ENCODE measurements at places on chromosomes 12 and 14.

DNA sequence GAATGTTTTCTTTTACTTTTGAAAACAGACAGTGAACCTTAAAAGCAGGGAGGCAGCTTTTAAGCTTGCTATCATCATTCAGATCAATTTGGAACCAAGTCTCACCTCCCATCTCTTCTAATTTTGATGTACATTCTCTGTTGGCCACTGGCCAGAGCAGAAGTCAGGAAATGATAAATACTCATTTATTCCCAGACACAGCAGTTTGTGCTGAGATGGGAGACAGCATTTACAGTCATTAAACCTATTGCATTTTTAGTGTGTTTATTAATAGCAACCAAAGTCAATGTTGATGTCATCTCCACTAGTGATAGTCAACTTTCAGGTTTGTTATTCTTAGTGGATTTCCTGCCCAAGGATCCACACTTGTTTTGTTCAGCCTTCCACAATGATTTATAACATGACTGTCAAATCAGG, 320.0 kb upstream of the ATP2B1 start:
- no peak for DNase-seq

- DNase-seq = no peak
Observed at GRCh38 chr12:82082501-82082900, 275.7 kb downstream of the CCDC59 start.

GRCh38 chr14:90924621-90925340, 108.6 kb upstream of the TTC7B start:
- no peak for DNase-seq

DNA sequence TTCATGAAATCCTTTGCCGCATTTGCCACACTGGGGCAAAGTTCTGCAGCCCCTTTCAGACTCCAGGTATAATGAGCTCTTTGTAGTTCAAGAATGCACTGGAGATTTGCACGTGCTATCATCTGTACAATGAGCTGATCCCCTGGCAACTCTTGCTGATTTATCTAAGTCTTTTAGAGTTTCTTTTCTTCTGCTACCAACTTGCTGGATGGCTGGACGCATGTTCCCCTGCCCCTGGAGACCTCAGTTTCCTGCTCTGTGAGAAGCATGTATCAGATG, 103.2 kb downstream of the CMKLR1 start:
- no peak for DNase-seq

DNA sequence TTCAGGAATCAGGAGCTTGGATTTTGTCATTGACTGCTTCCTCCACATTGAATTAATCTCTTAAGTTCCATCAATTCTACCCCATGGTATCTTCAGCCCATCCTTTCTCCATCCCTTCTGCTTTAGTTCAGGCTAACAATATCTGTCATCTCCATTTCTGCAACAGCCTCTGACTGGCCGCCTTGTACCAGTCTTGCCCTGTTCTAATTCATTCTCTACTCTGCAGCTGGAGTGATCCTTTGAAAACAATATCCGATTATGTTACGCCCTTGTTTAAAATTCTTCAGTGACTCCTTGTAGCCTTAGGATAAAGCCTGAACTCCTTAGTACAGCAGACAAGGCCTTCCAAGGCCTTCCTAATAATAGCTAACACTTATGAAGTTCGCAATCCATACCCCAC, 170.2 kb downstream of the ETV6 start:
- no peak for DNase-seq

DNA sequence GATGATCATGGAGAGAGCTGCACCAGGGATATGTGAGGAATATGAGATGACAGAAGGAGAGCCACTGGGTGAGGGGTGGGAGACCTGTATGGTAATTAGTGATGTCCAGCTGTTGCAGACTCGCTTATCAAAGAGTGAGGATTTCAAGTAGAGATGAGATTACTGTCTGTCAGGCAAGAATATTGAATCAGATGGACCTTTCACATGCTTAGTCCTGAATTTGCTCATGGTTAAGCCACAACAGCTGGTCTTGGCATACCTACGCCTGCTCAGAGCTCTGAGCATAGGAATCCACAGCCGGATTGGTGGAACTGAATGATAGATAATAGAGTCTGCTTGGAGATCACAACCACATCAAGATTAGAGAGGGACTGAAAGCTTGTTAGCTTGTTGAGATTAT, 115.2 kb upstream of the ARHGAP5 start:
- DNase-seq = no peak

GRCh38 chr12:23113781-23114180, 488.8 kb downstream of the ETNK1 start:
- DNase-seq = no peak

DNA sequence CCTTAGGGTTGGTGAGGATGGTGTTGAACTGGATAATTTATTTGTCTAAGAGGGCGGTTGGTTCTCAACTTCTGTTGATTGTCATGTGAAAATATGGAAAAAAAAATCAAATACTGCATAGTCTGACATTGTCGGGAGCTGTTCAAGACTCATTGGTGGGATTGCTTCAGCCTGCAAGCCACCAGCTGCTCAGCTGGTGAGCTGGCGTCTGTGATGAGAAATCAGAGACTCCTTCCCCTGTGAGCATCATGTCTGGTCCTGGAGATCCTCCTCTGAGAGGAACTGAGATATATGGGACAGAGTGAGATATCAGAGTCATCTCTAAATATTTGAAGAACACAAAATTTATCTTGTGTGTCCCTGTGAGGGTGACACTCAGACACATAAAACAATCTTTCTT, 49.9 kb downstream of the TRIM9 start:
- DNase-seq = no peak

- no peak for DNase-seq
Observed at GRCh38 chr12:47819138-47819895, 386 bp downstream of the HDAC7 start.

DNA sequence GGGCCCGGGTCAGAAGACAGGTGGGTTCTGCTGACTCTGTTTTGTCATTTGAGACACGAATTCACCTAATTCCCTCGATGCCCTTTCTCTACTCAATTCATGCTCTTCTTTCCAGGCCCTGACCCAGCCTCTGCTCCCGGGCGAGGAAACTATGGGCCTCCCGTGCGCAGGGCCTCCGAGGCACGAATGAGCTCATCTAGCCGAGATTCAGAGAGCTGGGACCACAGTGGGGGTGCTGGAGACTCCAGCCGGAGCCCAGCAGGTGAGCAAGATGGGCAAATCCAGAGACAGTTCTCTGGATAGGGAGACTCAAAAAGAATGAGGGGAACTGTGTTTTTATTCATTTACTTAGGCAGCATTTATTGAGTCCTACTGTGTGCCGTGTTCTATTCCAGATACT, 37.0 kb upstream of the OAS1 start:
- DNase-seq = no peak

DNA sequence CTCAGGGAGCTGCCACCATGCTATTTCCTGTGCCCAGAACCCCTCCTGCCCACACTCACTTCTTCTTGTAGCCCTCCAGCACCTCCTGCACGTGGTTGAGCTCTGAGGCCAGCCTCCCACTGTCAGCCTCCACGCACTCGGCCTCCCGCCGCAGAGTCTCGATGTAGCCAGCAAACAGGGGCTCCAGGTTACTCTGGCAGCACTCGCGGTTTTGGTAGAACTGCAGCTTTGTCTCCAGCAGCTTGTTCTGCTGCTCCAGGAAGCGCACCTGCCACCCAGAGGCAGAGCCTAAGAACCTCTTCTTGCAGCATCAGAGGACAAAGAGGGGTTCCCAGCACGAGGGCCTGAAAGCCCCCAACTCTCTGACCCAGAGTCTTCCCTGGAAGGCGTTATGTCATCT, 2.1 kb downstream of the KRT83 start:
- no peak for DNase-seq

DNA sequence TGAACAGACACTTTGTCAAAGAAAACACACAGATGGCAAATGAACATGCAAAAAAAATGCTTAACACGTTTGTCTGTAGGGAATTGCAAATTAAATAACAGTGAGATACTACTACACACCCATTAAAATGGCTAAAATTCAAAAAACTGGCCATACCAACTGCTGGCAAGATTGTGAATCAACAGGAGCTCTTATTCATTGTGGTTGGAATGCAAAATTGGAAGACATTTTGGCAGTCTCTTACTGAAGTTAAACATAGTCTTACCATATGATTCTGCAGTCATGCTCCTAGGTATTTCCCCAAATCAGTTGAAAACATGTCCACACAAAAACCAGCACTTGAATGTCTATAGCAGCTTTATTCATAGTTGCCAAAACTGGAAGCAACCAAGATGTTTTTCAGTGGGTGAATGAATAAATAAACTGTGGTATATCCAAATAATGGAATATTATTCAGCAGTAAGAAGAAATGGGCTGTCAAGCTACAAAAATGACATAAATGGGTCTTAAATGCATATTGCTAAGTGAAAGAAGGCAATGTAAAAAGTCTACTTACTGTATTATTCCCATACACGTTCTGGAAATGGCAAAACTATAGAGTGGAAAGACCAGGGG, 91.4 kb downstream of the PLEKHA5 start:
- no peak for DNase-seq

GRCh38 chr12:104216521-104216924, 944 bp downstream of the TXNRD1 start:
- DNase-seq = no peak

DNA sequence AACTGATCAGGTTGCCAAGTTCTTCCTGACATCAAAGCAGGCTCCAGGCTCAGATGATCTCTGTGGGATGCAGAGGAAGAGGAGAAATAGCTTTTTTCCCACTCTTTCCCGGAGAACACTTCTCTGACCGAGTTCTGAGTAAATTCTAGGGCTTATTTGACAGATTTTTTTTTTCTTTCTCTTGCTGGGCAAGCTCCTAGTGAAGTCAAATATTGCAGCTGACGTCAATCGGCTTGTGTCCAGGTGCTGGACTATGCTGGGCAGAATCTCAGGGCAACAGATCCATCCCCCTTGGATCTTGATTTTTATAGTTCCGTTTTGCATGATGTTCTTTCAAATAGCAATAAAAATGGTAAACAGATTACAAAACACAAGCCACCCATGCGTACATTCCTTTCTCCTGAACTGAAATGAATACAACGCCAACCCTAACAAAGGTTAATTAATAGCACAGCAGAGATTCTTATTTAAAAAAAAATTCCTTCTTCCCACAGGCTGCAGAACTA, 182.2 kb downstream of the NOVA1 start:
- no peak for DNase-seq

- no peak for DNase-seq
Observed at GRCh38 chr14:90785471-90785870, 30.8 kb downstream of the TTC7B start.

DNA sequence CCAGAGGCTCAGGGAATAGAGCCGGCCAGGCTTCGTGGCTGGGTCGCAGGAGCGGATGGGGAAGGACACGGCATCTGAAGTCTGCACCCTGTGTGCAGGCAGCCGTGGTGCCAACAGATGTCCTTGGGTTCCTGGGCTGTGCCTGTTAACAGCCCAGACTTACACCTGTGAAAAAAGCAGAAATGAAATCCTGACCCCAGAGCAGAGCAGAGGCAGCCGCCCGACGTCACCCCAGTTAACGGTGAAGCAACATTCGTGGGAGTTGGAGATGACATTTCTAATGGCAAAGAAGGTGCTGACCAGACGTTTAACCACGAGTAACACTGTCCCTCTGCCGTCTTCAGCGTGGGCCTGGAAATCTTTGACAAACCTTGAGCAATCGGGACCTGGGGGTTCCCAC, 200.3 kb upstream of the DIO3 start:
- DNase-seq = no peak

- DNase-seq = no peak
Observed at GRCh38 chr12:53952871-53953734, 1.6 kb upstream of the HOXC12 start.

DNA sequence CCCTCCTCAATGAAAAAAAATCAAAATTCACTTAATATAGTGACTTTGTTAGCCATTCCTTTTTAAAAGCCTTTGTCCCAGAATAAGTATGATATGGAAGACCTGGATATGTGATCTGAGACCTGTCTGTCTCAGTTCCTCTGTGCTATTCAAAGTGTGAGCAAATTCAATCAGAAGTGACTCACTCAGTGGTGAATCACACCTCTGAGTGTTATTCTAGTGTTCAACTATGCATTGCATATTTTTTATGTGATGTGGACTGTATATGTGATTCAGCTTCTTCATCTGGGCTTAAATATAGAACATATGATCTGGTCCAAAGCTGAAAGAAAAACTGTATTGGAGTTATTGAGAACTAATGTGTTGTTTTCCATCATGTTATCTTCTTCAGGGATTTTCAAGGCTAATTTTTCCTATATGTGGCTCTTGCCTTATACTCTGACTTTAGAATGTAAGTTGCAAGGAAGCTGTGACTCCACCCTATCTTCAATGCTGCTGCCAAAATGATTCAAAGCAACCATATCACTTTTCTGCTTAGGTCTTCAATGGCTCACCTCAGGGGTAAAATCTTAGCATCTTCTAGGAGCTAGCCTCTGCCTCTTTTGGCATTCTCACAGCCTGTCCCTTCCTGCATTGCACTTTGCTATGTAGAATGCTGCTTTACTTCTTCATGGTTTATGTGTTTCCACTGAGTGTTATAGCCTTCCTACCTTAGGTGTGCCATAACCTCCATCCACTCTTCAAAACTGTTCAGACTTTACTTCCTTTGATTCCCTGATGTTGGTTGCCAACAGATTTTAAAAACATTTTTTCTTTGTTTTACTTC, 169.8 kb downstream of the OTOGL start:
- no peak for DNase-seq

- no peak for DNase-seq
Observed at GRCh38 chr14:70555890-70556289, 21.1 kb upstream of the ADAM20 start.

DNA sequence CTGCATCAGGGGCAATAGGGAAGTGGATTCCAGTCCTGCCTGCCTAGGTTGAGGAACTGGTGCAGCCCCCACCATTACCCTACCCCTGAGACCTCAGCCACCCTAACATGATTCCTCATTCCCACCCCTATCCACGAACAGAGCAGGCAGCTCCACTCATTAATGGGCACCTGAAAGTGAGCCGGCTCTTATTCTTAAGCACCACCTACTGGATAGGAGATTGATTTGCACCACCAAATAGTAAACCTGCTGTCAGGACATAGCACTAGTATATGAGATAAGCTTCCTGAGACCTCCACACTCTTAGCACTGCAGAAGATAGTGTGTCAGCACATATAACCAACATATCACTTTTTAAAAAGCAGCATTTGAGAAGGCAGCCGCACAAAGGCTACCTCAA, 573.2 kb downstream of the SOX5 start:
- no peak for DNase-seq
